Fibroblast of gingiva (primary cell): ENCODE measurements at places on chromosomes 4 and X.

DNA sequence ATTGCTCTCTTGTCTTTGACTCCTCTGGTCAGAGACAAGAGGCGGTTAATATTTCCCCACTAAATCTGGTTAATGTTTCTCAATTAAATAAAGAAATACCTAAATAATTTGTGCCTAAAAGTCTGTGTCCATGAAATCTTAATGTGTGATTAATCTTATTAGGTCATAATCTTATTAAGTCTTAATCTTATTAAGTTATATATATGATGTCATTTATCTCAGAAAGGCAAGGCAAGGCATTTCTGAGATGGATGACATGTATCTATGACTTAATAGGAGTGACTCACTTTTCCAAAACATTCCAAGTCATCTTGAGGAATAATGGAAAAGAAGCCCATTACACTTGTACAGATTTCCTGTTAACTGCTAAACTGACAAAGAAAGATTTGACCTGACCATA lies 74.7 kb downstream of the TRAM1L1 start:
- no peak for DNase-seq

GRCh38 chrX:109472939-109473735 lies 8.7 kb downstream of the GUCY2F start:
- DNase-seq = peak; percentile 0

- DNase-seq = no peak
Measured at GRCh38 chr4:6945052-6945409, 35.4 kb downstream of the TBC1D14 start.

GRCh38 chr4:56640621-56641493 lies 40.2 kb downstream of the HOPX start:
- no peak for DNase-seq

GRCh38 chr4:54104907-54105306 lies 4.9 kb downstream of the GSX2 start:
- DNase-seq = no peak

GRCh38 chr4:53039741-53040458 lies 177.8 kb downstream of the RASL11B start:
- DNase-seq = peak; percentile 33

DNA sequence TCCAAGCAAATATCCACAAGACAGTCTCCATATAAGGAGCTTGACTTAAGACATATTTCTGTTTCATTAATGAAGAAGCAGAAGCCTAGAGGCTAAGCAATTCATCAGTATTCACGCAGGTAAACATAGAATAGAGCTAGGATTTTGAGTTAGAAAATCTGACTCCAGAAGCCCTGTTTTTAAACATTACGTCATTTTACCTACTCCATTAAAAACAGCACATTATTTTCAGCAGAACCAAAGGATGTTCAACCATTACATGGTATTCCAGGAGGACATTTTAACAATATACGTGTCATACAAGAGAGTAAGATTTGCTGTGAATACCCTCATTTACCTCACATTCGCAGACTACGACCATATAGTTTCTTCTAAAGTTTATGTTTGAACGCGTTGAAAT lies 403.3 kb upstream of the TRAM1L1 start:
- DNase-seq = no peak

DNA sequence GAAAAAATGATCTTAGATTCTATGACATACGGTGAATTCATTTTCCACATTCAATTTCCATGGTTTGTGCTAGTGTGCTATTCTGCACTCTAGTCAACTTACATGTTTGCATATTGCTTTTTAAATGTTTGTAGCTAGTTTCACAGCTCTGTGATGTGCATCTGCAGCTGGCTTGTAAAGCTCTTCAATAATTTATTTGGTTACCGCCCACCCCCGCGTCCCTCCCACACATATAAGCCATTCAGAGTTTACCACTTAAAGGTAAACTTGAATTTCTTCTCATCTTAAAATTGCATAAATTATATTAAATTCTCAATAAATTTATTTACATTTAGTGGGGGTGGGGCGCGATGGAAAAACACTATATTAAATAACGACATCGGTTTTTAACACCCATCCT lies 291 bp upstream of the NBDY start:
- DNase-seq = no peak

GRCh38 chr4:61277785-61278760 lies 77.9 kb downstream of the ADGRL3 start:
- no peak for DNase-seq

DNA sequence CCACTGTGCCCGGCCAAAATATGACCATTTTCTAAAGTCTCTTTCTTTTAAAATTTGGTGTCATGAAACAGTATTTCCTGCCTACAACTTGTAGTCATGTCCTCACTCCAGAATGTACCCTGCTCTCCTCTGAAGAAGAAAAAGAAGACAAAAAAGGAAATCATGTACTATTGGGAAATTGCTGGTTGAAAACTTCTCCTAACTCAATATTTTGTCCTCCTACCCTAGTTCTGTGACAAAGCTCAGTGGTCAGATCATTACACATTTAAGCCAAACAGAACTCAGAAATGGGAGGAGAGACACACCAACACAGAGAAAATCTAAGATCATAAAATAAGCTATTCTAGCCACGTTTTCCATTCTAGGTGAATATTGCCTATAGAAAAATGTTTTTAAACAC lies 127.7 kb downstream of the IRF2 start:
- DNase-seq = no peak

GRCh38 chr4:146224326-146224966 lies 10.1 kb downstream of the REELD1 start:
- DNase-seq = no peak

- DNase-seq = no peak
Measured at GRCh38 chrX:29941287-29941686, 274.1 kb upstream of the MAGEB2 start.

GRCh38 chrX:109270580-109271484 lies 211.1 kb downstream of the GUCY2F start:
- DNase-seq = no peak

DNA sequence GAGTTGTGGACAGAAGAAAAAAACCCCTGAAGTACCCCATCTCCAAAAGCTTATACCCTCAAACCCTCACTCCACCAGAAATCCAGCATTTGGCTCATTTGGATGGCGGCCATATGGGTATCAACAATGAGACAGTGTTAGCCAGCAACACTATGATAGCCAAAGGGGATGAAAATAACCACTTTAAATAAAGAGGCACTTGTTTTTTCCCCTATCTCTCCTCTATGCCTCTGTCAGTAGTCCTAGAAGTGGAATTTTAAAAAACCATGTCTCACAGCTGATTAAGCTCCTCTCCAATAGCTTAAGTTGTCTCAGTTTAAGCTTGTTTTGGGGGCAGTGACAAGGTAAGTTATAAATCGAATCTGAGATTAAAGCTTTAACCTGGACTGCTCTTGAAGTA lies 124.0 kb downstream of the MOSPD2 start:
- DNase-seq = no peak

GRCh38 chr4:1058198-1058996 lies 47.0 kb downstream of the FGFRL1 start:
- DNase-seq = no peak

DNA sequence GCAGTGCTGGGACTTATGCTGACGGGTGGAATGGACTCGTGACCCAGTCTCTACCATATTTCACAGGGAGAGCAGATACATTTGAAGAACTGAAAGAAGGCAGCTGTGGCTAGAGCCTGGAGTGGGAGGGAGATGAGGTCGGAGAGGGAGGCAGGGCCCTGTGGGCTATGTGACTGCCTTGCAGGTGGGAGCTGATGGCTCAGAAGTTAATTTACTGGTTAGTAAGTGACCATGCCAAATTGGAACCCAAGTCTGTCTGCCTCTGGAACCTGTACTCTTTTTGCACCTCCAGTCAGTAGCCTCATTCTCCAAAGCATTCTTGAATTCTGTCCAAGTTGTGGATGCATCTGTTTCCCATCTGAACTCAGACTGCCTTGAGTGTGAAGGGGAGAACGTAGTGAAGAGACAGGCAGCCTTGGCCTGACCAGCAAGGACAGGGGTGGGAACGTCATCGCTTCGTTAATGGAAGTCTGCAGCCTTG lies 92.3 kb downstream of the REPS2 start:
- peak; percentile 42 for DNase-seq

DNA sequence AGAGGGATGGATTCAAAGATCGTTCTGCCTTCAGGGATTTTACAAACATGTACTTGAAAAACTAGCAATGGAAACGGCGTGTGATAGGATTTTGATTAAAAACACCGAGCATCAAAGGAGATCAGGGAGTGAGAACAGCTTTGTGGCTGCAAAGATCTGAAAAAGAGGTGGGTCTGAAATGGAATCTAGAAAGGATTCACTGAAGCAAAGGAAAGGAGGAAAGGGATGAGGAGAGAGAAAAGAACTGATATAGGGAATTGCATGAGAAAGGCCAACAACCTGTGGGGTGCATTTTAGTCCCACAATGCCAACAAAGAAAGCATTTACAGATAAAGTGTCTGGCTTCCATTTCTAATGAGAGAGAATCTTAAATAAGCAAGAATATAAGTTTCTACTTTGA lies 23.1 kb downstream of the ADH4 start:
- no peak for DNase-seq

DNA sequence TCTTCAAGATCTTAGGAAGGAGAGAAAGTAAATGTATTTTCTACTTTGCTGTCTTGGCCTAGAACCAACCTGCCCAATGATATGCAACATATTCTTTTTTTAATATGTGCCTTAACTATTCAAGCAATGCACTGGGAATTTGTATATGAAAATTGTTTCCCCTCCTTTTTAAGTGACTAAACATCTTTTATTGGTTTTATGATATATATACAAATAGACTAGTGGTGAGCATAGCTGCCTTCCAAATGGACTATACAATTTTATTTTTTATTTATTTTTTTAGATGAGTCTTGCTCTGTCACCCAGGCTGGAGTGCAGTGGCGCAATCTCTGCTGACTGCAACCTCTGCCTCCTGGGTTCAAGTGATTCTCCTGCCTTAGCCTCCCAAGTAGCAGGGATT lies 10.3 kb downstream of the NOCT start:
- no peak for DNase-seq

GRCh38 chr4:125551466-125551865 lies 236.7 kb downstream of the FAT4 start:
- no peak for DNase-seq

GRCh38 chrX:56762707-56763555 lies 33.9 kb downstream of the NBDY start:
- DNase-seq = no peak
